ENCODE measurements at places on chromosomes 6 and 20. TPM values are rescaled to one million over a fixed set of nuclear protein-coding genes. Genes with fewer than 3 reads are reported as not detected.

CST11 gene
- total RNA-seq, result not detected

HTR1B gene
- 0.19 TPM for total RNA-seq

LRP11 gene
- 36.5 TPM for total RNA-seq

SLC17A1 gene
- 0.16 TPM for total RNA-seq

MATN4 gene
- 0.09 TPM for total RNA-seq
